ENCODE measurements at places on chromosomes 2 and 18.

DNA sequence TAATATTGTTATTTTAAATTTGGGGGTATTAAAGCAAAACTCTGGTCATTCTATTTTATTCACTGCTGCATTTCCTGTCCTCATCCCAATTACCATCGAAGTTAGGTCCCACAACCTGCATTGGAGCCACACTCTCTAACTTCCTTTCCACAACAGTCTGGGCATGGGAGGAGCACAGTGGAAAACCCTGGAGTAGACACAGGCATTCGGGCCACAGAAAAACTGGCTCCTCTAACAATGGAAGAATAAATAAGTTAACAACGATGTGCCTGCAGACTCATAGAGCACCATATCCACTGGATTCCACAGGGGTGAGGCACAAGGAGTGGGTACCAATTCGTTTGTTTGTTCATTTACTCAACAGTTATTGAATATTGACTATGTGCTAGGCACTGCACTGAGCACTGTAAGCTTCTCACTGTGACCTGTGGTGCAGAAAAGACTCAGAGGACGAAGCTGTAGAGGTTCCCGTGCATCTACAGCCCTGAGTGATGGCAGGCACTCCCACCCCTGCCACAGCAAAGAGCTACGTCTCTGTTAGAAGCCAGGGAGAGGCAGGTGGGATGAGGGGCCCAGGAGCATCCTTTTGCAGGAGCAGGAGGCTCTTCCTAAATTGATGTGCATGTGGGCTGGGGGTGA is 154.2 kb upstream of the PGAP1 start:
- peaks cover 83% of the 10 kb centered on the region for H3K36me3 ChIP-seq
- H3K27ac ChIP-seq = peak overlapping the region; percentile 73
- no peak for DNase-seq
- H3K27me3 ChIP-seq = no peaks in the 10 kb centered on the region

GRCh38 chr2:69734035-69734611 is 7.8 kb upstream of the ANXA4 start:
- H3K36me3 ChIP-seq = no peaks in the 10 kb centered on the region
- H3K4me3 ChIP-seq = no peak overlapping the region
- no peak for DNase-seq

DNA sequence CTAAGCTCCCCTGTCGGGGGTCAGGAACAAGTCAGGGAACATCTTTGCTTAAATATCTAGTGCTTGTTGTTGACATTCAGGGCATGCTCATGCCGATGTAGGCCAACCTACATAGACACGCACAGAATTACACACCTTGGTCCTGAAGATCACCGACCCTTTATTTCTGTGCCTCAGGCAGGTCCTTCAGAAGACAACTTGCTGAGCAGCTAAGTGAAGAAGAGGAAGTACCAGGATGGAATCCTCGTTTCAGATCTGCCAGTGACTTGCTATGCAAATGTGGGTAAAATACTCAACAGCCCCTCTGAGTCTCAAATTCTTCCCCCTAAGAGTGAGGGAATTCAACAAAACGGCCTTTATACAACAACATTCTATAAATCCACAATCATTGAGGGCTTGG is 494.7 kb downstream of the BCL11A start:
- H3K27me3 ChIP-seq = no peaks in the 10 kb centered on the region
- no peaks in the 10 kb centered on the region for H3K36me3 ChIP-seq
- no peak for DNase-seq
- H3K27ac ChIP-seq = no peak overlapping the region
- H3K4me1 ChIP-seq = no peaks in the 10 kb centered on the region

GRCh38 chr2:46438794-46439193 is 40.6 kb upstream of the TMEM247 start:
- no peaks in the 10 kb centered on the region for H3K36me3 ChIP-seq
- H3K4me3 ChIP-seq = peak overlapping the region; percentile 62
- peaks cover 51% of the 10 kb centered on the region for H3K4me1 ChIP-seq
- H3K27ac ChIP-seq = peak overlapping the region; percentile 2
- DNase-seq = no peak

- no peak overlapping the region for H3K27ac ChIP-seq
- DNase-seq = no peak
- no peak overlapping the region for H3K4me3 ChIP-seq
- H3K4me1 ChIP-seq = no peaks in the 10 kb centered on the region
- H3K27me3 ChIP-seq = peaks cover 5% of the 10 kb centered on the region
Measured at GRCh38 chr2:65722028-65722778, 289.8 kb upstream of the SPRED2 start.

DNA sequence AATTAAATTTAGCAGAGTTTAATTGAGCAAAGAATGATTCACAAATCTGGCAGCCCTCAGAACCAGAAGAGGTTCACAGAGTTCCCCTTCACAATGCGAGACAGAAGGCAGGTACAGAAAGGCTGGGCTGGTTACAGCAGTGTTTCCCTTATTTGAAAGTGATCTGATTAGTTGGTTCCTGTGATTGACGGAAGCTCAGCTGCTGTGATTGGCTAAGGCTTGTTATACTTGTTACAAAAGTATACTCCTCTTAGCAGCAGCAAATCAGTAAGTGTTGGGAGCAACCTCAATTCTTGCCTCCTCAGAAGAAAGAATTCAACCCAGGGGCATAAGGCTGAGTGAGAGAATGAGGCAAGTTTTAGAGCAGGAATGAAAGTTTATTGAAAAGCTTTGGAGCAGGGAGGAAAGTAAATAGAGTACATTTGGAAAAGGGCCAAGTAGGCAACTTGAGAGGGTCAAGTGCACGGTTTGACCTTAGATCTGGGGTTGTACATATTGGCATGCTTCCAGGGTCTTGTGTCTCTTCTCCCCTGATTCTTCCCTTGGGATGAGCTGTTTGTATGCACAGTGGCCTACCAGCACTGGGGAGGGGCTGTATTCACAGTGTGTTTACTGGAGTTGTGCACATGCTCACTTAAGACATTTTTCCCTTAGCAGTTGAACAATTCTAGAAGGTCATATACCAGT is 431.8 kb upstream of the RAB12 start:
- no peaks in the 10 kb centered on the region for H3K27me3 ChIP-seq
- peaks cover 3% of the 10 kb centered on the region for H3K36me3 ChIP-seq
- no peaks in the 10 kb centered on the region for H3K4me1 ChIP-seq
- H3K4me3 ChIP-seq = no peak overlapping the region
- DNase-seq = no peak

GRCh38 chr18:2729757-2730156 is 74.2 kb downstream of the SMCHD1 start:
- peaks cover 11% of the 10 kb centered on the region for H3K4me1 ChIP-seq
- no peaks in the 10 kb centered on the region for H3K27me3 ChIP-seq

GRCh38 chr18:30623401-30624065 is 419.0 kb downstream of the DSC3 start:
- no peaks in the 10 kb centered on the region for H3K36me3 ChIP-seq
- H3K27ac ChIP-seq = no peak overlapping the region
- no peaks in the 10 kb centered on the region for H3K4me1 ChIP-seq
- H3K4me3 ChIP-seq = no peak overlapping the region

- no peak for DNase-seq
- H3K4me1 ChIP-seq = no peaks in the 10 kb centered on the region
- H3K27me3 ChIP-seq = peaks cover 20% of the 10 kb centered on the region
- no peaks in the 10 kb centered on the region for H3K36me3 ChIP-seq
- H3K27ac ChIP-seq = no peak overlapping the region
Measured at GRCh38 chr2:67479261-67479660, 82.1 kb downstream of the ETAA1 start.

DNA sequence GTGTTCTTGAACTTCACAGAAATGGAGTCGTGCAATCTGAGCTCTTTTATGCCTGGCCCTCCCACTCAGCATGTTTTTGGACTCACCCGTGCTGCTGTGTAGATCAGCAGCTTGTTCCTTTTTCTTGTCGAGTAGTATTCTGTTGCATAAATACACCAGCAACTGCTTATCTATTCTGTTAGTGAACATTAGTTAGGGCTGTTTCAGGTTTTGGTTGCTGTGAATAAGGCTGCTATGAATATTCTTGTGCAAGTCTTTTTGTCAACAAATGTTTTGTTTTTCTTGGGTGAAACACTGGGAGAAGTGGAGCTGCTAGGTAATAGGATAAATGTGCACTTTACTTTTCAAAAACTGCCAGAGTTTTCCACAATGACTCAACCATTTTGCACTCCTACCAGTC is 15.3 kb upstream of the CIDEA start:
- H3K27ac ChIP-seq = no peak overlapping the region
- H3K36me3 ChIP-seq = no peaks in the 10 kb centered on the region
- peaks cover 44% of the 10 kb centered on the region for H3K27me3 ChIP-seq
- H3K4me1 ChIP-seq = peaks cover 4% of the 10 kb centered on the region
- no peak overlapping the region for H3K4me3 ChIP-seq

DNA sequence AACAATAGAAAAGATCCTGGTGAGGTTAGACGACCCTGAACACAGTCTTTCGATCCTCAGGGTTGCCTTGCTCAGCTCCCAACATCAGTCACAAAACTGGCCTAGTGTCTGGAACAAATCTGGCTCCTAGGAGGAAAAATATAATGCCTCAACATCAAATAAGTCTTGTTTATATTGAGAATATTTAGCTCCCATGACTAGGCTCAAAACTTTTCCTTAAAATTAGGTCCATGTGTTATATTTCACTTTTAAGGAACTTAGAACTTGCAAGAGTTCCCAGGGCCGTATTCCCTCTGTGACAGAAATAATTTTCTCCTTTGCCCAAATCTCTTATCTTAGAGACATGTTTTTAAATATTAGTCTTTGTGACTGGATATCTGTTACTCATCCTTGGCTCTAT is 819.7 kb upstream of the ZEB2 start:
- no peaks in the 10 kb centered on the region for H3K36me3 ChIP-seq
- no peaks in the 10 kb centered on the region for H3K4me1 ChIP-seq
- no peak overlapping the region for H3K27ac ChIP-seq
- no peak overlapping the region for H3K4me3 ChIP-seq
- no peaks in the 10 kb centered on the region for H3K27me3 ChIP-seq
- no peak for DNase-seq

DNA sequence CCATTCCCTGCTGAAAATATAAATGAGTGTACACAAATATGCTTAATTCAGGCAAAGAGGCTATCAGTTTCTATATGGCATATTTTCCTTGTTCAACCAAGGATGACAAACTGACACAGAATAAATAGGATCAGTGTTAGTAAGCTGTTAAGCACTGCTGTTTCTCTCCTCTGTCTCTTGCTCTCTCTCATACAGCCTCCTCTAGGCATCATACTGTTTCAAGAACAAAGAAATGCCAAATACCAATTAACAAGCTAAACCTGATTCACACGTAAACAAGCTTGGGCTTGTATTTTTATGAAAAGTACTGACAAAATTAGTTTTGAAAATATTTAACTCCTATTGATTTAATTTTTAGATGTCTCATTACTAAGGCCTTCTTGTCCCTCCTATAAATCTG is 1027.2 kb upstream of the ACVR2A start:
- H3K4me1 ChIP-seq = no peaks in the 10 kb centered on the region
- no peaks in the 10 kb centered on the region for H3K36me3 ChIP-seq
- H3K4me3 ChIP-seq = no peak overlapping the region

DNA sequence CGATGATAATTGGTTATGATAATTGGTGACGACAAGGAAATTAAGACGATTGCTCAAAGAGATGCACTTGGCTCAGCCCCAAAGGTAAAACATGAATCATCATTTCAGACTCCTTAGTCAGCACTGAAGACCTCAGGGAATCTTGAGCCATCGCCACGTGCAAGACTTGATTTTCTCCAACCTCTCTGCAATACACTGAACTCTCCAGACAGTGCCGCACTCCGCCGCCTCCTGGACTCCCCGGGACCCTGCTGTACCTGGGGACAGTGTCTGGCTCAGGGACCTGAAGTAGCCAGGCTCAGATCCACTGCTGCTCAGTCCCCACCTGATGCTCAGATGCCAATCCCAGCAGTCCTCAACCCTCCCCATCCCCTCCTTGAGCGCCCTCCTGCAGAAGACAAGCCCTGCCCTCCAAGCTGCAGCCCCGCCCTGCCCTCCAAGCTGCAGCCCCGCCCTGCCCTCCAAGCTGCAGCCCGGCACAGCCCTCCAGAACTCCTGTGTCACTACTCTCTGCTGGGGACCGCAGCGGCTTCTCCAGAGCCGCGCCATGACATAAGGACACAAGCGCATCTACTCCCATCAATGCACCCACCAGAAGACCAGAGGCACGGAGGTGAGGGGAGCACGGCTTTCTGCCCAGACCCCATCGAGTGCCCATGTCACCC is 1.1 kb downstream of the TMEM18 start:
- peak overlapping the region; percentile 96 for H3K4me3 ChIP-seq
- peaks cover 39% of the 10 kb centered on the region for H3K4me1 ChIP-seq
- peaks cover 29% of the 10 kb centered on the region for H3K36me3 ChIP-seq
- H3K27ac ChIP-seq = peak overlapping the region; percentile 98
- peak; percentile 26 for DNase-seq

DNA sequence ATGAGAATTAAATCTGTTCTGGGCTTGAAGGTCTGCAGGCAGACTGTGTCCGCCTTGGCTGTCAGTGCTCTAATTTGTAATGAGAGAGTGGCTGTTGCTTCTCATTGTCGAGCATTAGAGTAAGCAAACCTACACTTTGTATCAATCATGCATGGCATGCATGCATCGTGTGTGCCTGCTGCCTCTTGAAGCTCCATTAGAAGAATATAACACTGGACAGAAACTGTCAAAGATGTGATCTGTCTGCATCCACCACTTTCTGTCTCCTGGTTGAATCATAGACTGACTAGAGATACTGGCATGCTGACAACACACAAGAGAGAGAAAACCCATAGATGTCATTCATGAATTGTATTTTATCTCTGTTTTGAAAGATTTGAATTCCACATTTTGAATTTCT is 275.0 kb upstream of the NXPH2 start:
- DNase-seq = no peak
- no peaks in the 10 kb centered on the region for H3K27me3 ChIP-seq
- no peaks in the 10 kb centered on the region for H3K4me1 ChIP-seq
- H3K36me3 ChIP-seq = no peaks in the 10 kb centered on the region
- H3K27ac ChIP-seq = no peak overlapping the region

DNA sequence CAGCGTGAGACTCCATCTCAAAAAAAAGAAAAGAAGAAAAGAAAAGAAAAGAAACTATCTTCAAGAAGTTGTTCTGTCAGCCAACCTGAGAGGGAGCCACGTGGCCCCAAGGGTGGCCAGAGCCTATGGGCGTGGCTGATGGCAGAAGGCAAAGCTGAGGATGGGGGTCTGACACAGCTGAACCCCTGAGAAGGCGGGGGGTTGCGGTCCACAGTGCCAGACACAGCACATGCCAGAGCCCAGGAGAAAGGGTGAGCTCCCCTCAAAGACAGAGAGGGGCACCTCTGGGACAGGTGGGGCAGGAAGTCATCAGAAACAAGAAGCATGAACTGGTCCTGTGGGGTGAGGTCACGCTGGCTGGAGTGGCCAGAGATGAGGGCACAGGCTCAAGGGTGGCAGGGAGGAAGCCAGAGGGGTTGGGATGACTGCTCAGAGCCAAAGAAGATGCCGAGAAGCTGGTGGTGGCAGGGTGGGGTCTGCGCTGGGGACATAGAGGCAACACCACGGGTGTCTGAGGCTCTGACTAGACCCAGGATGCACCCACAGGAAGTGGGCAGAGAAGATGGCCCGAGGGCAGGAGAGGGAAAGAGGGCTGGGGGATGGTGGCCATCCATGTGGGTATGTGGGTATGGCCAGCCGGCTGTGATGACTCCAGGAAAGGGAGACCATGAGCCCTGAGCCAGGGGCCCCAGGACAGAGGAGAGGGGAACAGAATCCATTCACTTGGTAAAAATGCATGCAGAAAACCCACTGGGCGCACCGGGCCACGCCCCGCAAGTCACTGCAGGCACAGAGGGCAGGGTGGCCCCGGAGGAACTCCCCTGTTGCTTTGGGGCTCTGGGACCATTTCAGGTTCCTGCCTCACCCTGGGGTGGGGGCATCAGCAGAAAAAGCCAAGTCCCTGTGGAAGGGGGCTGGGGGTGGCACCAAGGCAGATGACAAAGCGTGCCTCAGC is 8.4 kb downstream of the KIF1A start:
- no peaks in the 10 kb centered on the region for H3K4me1 ChIP-seq
- DNase-seq = no peak
- H3K4me3 ChIP-seq = no peak overlapping the region
- H3K27me3 ChIP-seq = peaks cover 12% of the 10 kb centered on the region

Data from effector memory CD8-positive, alpha-beta T cell (primary cell).